Muscle of back (tissue), 13 donors: ENCODE measurements at places on chromosomes 4 and X. TPM values are rescaled to one million over a fixed set of nuclear protein-coding genes. Genes with fewer than 3 reads are reported as not detected.

- DNase-seq = no peak
Measured at GRCh38 chr4:40160258-40160657, 36.6 kb upstream of the RHOH start.

GRCh38 chrX:150625875-150626274 is 57.5 kb downstream of the MTM1 start:
- DNase-seq = no peak

- no peak for DNase-seq
Measured at GRCh38 chr4:99102634-99103033, 14.0 kb upstream of the ADH5 start.

The CORIN gene
- polyA plus RNA-seq = 2.2 TPM

The ANOS1 gene
- polyA plus RNA-seq = 31.3 TPM

- DNase-seq = no peak
Measured at GRCh38 chr4:132334081-132334480, 815.0 kb upstream of the PCDH10 start.

- no peak for DNase-seq
Measured at GRCh38 chrX:154452823-154453222, 5.3 kb upstream of the PLXNA3 start.

GRCh38 chrX:153495903-153496589 is 1.3 kb downstream of the BGN start:
- DNase-seq = no peak

The WAS gene
- 3.8 TPM for polyA plus RNA-seq

The TRPC5OS gene
- 0.23 TPM for polyA plus RNA-seq

- DNase-seq = no peak
Measured at GRCh38 chr4:187141101-187141500, 417.4 kb upstream of the FAT1 start.

- peak; percentile 33 for DNase-seq
Measured at GRCh38 chr4:6875431-6875831, 34.2 kb upstream of the TBC1D14 start.

DNA sequence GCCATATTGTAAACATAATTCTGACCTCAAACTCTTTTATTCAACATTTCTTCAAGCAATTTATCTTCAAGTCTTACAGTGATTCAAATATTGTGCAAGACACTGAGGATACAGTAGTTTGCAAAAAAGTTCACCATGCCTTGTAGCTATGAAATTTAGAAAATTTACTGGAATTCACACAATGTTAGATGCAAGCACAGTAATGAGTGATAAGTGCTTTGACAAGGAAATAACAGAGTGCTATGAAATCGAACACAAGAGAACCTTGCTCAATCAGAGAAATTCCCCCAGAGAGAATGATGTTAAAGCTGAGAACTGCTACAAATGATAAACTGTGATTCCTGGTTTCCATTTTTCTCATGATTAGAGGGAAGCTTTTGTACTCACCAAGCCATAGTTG is 952.9 kb downstream of the FAT4 start:
- peak; percentile 52 for DNase-seq

- no peak for DNase-seq
Measured at GRCh38 chrX:154466036-154466435, 8.0 kb downstream of the PLXNA3 start.

GRCh38 chr4:108498925-108499324 is 121.5 kb upstream of the RPL34 start:
- DNase-seq = no peak

- no peak for DNase-seq
Measured at GRCh38 chr4:140865253-140866217, 109.3 kb upstream of the TBC1D9 start.

The MAGEE1 gene
- polyA plus RNA-seq = 2.3 TPM

GRCh38 chrX:46204721-46205422 is 340.3 kb downstream of the ZNF674 start:
- DNase-seq = no peak

GRCh38 chr4:103076747-103077347 is at the start of gene SLC9B2:
Gene SLC9B2 (minus strand): TSS chr4:103076761. CDS start chr4:103067550, 9,211 bp downstream.
- DNase-seq = no peak

DNA sequence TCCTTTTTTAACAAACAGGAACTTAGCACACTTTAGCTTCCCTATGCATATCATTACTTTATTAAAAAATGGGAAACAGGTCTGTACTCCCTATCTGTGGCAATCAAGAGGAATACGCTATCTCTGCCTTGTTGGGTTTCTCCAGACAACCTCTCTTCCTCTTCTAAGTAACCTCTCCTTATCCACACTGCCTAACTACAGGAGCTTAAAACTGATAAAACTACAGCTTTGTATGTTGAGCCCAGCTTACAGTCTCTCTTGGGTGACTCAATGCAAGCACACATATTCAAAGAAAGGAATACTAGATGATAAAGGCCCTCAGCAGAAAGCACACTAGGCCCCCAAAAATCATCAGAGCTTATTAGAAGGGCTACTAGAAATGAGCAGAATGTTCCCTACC is 8.9 kb downstream of the NUP62CL start:
- DNase-seq = no peak

GRCh38 chrX:77446029-77446585 is 1.1 kb upstream of the FGF16 start:
- peak; percentile 58 for DNase-seq

- no peak for DNase-seq
Measured at GRCh38 chr4:163747886-163748285, 253.4 kb downstream of the TMA16 start.

GRCh38 chr4:39255266-39255665 is 72.9 kb downstream of the WDR19 start:
- DNase-seq = no peak

The CXCL11 gene
- polyA plus RNA-seq = not detected

- DNase-seq = no peak
Measured at GRCh38 chr4:157819693-157820464, 352.9 kb downstream of the GASK1B start.
